ENCODE measurements at places on chromosomes 4 and X. TPM values are rescaled to one million over a fixed set of nuclear protein-coding genes. Genes with fewer than 3 reads are reported as not detected.

CCDC158 gene
- not detected for total RNA-seq

NALF2 gene
- not detected for total RNA-seq

SMR3B gene
- total RNA-seq = not detected

LIMCH1 gene
- total RNA-seq = 72.8 TPM

AWAT2 gene
- total RNA-seq = not detected

KLKB1 gene
- not detected for total RNA-seq

ERAS gene
- total RNA-seq = not detected

FAM47A gene
- not detected for total RNA-seq

ZNF81 gene
- total RNA-seq = 3.7 TPM

XPNPEP2 gene
- total RNA-seq = not detected

RHOH gene
- not detected for total RNA-seq

DNA sequence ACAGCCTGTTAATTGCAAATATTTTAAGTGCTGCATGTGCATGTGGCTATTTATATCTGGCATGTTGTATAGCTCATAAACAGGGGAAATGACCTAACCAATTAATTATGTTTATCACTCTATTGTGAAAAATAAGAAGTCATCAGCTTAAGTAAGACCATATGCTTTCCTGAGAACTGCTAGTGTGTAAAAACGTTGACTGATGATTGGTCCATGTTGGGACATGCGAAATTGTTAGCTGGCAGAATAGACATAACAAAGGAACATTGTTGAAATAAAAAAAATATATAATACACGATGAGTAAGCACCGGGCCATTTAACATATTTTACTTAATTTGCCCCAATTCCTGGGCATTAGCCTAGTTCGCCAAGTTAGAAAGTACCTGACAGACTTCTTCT lies 207.5 kb downstream of the ANK2 start:
- DNase-seq = no peak

DNA sequence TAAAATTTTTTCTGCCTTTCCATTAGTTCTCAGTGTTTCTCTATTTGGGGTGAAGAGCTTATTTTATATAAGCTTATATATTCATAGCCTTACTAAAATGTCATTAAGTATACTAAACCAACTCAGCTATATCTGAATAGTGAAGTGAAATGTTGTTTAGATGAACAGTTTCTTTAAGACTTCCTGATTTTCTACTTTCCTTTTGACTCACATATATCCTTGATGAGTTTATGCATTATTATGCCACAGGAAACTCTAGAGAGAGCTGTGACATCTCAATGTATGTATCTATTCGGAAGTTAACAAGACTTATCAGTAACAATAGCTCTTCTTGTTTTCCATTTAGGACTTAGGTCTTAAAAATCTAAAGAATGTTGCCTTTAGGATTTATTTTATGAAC lies 1491.8 kb upstream of the IGFBP7 start:
- DNase-seq = no peak

DNA sequence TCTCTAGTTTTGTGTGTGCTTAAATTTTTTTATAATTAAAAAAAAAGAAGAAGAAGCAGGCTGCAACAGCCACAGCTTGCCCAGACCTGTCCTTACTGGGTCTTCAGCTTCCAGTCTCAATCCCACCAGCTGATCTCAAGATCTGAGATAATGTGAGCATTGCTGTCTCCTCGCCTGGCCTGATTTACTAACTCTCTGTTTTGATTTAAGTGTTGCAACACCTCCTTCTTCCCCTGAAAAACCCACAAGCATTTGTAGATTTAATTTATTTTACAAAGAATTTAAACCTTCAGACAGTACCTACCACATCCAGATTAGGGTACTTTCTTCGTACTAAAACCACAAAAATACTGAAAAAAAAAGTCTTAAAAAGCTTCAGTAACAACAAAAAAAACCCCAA lies 38.0 kb downstream of the FAM241A start:
- DNase-seq = no peak

GRCh38 chr4:107404591-107405300 lies 315.3 kb downstream of the PAPSS1 start:
- DNase-seq = no peak

DNA sequence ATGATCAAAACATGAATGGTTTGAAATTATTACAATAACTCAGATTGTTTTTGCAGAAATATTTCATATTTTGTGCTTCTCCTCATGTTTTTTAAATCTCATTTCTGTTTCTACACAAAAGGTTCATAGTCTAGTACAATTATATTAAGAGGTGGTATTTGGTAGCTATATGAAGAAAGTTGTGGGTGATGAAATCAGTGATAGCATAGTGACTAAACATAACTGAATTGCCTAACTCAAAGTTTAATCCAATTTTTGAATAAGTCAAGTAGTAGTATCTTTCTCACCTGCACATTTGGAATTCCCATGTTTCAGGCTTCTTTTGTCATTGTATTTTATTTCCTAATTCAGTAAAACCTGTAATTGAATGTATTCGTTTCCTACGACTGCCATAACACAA lies 648.7 kb downstream of the GRID2 start:
- DNase-seq = no peak

DNA sequence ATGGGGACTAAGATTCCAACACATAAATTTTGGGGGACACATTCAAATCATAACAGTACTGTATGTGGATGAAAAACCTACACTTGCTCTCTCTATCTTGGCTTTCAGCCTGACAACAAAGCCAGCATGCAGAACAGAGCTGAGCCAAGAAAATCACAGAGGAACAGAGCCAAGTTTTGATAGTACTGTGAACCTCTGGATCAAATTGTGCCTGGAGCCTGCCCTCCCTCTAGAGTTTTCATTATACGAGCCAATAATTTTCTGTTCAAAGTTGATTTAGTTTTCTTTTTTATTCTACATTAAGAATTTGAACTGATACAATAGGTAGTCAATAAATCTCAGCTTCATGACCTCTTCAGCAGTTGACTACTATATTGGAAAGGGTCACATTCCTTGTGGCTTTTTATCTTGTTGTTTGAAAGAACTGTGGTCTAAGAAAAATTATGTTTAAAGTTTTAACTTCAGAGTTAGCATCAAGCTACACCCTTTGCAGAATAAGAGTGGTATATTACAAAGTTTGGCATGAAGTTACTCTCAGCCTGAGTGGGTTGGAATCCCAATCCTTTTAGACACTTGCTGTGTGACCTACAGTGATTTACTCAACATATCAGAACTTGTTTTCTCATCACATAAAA lies 31.1 kb downstream of the GRID2 start:
- DNase-seq = no peak

- DNase-seq = peak; percentile 40
These were observed 28.5 kb downstream of the SRPX start for GRCh38 chrX:38192007-38192810.

DNA sequence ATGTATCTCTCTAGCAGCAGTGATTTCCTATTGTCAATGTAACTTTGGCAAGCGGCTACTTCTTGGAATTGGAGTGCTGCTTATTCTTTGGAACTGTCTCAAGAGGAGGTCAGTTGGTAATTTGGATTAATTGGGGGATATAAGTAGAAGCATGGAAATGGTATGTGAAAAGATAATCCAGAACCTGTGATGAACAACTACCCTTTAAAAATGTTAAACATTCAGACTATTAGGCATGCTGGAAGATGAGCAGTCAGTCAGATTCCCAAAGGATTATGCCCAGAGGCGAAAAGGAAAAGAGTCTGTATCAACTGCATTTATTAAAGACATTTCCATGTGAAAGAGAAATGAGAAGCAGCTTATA lies 62.5 kb downstream of the SEC24D start:
- DNase-seq = no peak

DNA sequence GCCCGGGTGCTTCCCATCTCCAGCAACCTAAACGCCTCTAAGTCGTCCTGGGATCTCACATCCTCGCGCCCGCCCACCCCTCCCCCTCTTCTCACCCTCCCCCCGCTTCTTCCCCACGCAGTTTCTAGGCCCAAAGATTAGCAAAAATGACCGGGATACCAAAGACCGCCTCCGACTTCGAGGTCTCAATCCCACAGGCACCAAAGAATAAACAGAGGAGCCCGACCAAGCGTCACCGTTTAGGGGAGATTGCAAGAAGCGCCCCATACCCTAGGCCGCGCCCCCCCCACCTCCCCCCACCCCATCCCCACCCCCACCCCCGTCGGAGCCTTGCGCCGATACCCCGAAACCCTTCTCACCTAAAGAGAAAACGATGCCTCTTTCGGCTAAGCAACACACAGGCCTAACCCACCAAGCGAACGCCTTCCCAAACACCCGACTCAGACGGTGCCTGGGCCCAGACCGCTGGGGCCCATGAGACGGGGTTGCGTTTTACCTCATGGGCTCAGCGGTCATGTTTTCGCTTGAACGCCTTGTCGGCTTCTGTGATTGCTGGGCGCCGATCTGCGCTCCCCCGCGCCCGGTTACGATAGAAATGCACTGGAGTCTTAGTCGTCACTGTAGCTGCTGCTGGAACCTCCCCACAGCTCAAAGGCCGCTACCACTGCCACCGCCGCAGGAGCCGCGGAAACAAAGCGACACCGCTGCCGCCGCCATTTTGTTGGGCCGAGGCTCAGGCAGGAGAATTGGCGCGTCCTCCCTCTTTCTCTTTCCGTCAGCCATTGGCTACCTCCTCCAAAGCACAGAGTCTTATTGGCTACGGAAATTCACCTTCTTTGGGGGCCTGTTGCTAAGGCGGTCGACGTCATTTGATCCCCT lies at the start of gene ATRX:
TSS of gene ATRX (minus strand) at position 731 of the 879 bp plus-strand sequence. CDS start at position 516, 215 bp downstream.
- DNase-seq = peak; percentile 87

DNA sequence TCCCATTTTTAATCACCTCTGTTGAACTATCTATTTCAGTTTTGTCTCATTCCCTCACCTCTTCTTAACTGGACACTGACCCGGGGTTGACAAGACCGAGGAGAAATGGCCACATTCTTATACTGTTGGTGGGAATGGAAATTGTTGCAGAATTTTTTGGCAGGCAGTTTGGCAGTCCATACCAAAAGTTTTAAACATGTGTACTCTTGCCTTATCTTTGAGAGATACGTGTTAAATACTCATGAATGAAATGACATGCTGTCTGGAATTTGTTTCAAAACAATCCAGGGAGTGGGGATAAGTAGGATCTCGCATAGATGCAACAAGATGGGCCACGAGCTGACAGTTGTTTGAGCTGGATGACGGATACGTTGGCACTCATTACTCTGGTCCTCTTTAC lies 12.1 kb downstream of the FGFBP1 start:
- no peak for DNase-seq

DNA sequence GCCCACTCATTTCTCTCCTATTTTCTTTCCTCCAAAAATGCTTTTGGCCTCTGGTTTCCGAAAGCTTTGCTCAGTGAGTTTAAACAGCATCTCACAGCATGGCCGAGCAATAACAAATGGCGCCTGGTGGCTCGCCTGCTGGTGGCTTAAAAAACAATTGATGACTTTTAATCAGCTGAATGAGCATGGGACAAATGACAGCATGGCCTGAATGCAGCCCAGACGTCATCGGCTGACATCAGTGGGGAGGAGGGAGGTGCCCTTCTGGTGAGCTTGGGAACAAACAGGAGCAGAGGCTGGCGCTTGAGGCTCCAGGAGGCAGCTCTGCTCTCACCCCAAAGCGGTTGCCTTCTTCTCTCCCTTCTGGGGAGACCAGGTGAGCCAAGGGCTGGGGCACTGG lies 286.4 kb downstream of the BCOR start:
- DNase-seq = no peak

- no peak for DNase-seq
These were observed 76.2 kb upstream of the ADGRG2 start for GRCh38 chrX:19198473-19198872.

DNA sequence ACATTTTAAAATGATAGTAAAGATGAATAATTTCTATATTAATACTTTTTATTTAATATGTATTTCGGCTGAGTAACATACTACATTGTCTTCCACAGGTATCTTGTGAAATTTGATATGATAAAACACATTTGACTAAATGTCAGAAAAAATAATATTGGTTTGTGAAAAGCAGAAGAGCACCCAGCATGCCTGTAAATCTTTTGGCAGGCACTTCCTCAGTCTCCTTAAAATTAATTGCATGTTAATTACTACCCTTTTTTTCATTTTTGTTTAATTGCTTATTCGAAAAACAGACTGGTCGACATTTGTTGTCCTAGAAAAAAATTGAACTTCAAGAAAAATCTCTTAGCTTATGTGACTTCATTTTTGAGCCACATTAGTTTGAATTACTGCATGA lies 40.6 kb downstream of the CLCN3 start:
- no peak for DNase-seq

- DNase-seq = no peak
These were observed 193.6 kb upstream of the BANK1 start for GRCh38 chr4:101596781-101597552.

DNA sequence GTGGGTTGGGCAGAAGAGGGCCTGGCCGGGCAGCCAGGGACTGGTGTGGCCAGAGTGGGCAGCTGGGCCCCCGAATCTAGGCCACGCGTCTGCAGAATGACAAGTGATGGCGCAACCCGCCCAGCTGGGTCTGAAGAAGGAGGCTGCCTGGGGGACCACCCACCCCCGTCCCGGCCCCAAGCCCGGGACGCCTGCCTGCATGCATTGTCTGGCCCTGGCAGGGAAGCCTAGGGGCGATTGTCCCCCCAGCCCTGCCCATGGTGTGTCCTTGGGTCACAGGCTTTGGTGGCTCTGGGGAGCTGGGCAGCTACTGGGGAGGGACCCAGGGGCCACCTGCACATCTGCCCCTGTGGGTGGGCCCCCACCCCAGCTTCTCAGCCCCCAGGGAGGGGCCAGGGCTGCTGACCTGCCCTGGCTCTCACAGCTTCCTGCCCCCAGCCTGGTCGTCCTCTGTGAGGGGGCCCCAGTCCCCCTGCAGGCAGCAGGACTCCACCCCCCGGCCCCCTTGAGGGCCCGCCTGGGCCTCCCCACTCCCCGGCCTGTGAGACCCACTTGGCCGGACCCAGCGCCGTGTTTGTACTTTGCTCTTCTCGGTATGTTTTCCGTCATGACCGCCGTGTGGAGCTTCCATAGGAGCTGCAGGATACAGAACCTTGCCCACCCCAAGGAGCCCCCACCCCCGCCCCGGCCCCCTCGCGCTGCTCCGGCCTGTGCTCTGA lies 4.9 kb downstream of the FGFR3 start:
- no peak for DNase-seq

DNA sequence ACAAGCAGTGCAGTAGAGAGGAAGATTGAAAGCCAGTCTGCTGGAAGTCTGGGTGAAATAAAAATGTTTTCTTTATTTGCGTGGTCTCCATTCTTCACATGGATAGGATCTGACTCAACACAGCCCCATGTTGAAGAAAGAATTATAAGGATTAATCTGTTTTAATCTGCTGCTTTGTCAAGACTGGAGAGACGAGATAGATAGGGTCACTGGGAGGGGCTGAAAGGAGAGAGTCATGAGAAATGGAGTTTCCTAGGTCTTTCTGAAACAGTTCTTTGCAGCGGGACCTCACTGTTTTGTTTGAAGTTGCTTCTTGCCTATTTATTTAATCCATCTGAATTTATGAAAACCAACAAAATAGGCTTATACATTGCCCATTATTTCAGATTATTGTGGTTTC lies 32.4 kb upstream of the RHOH start:
- DNase-seq = no peak

DNA sequence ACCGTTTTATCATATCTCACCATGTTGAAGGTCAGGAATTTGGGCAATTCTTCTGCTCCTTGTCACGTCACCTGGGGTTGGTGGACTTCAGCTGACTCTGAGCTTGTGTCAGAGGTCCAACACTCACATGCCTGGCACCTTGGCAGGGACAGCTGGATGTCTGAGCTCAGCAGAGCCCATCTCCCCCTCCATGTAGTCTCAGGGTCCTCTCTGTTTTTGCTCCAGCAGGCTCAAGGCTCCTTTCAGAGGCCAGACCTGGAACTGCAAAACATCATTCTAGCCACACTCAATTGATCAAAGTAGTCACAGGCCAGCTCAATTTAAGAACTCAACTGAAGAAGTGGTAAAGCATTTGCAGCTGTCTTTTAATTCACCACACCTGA lies 45.4 kb downstream of the EDNRA start:
- DNase-seq = no peak
